Testis (tissue), 5 donors: ENCODE measurements at places on chromosomes 7 and 10.

DNA sequence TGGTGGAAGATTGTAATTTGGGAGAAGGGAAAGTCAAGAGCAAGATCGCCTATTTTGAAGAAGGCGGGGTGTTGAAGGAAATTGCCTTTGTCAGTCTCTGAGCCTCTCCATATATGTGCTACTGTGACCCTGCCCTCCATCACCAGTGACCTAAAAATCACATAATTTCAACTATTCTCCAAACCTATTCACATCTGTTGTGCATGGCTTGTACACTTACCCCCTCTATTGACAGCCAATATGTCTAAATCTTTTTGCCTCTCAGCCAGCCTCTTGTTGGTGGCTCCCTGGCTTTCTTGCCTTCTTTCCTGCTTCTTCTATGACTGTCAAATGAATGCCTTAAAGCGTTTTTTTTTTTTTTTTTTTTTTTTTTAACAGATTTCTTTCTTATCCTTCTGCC lies 295.6 kb downstream of the AUTS2 start:
- H3K36me3 ChIP-seq, result no peaks in the 10 kb centered on the region
- H3K27me3 ChIP-seq, result no peaks in the 10 kb centered on the region
- peak; percentile 26 for DNase-seq
- H3K4me3 ChIP-seq, result no peak overlapping the region
- H3K27ac ChIP-seq, result no peak overlapping the region

DNA sequence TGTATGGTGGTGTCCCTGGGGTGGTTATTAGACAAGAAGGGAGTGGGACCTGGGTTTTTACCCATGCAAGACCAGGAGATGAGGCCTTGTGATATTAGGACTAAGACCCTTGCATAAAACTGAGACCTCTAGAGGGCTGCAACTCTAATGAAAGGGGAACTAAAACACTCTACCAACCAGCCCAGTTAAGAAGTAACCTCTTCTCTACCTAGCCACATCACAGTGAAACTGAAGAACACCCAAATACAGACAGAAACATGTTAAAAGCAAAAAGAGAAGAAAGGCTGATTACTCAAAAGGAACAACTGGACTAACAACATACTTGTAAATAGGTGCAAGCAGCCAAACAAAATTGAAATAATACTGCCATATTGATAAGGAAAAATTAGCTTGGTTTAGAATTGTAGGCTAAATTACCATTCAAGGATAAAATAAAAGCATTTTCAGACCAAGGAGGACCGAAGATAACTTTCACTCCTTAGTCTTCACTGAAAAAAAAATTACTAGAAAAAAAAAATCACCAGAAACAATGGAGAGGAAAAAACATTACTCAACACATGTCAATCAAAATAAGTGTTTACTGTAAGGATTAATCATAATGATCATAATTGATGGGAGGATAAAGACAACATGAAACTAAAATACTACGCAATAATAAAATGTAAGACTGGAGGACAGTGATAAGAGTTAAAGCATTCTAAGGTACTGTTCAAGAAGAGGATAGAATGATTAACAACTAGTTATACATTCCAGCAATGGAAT lies 27.6 kb downstream of the ERLIN1 start:
- DNase-seq, result no peak
- H3K27ac ChIP-seq, result no peak overlapping the region
- H3K4me3 ChIP-seq, result no peak overlapping the region
- H3K4me1 ChIP-seq, result no peaks in the 10 kb centered on the region
- H3K36me3 ChIP-seq, result no peaks in the 10 kb centered on the region

- peak; percentile 91 for DNase-seq
- H3K4me3 ChIP-seq, result no peak overlapping the region
- H3K27ac ChIP-seq, result peak overlapping the region; percentile 64
- H3K36me3 ChIP-seq, result no peaks in the 10 kb centered on the region
- H3K27me3 ChIP-seq, result no peaks in the 10 kb centered on the region
These were observed 33.0 kb downstream of the WIPF3 start for GRCh38 chr7:29839302-29839701.

GRCh38 chr10:46270086-46270811 lies 16.5 kb upstream of the ANTXRL start:
- H3K27me3 ChIP-seq, result no peaks in the 10 kb centered on the region
- DNase-seq, result no peak
- H3K36me3 ChIP-seq, result no peaks in the 10 kb centered on the region
- H3K27ac ChIP-seq, result no peak overlapping the region
- no peak overlapping the region for H3K4me3 ChIP-seq

GRCh38 chr10:50346942-50347341 lies 95.6 kb upstream of the ASAH2 start:
- H3K27me3 ChIP-seq, result no peaks in the 10 kb centered on the region
- no peak for DNase-seq
- no peak overlapping the region for H3K4me3 ChIP-seq
- no peak overlapping the region for H3K27ac ChIP-seq
- peaks cover 18% of the 10 kb centered on the region for H3K4me1 ChIP-seq

DNA sequence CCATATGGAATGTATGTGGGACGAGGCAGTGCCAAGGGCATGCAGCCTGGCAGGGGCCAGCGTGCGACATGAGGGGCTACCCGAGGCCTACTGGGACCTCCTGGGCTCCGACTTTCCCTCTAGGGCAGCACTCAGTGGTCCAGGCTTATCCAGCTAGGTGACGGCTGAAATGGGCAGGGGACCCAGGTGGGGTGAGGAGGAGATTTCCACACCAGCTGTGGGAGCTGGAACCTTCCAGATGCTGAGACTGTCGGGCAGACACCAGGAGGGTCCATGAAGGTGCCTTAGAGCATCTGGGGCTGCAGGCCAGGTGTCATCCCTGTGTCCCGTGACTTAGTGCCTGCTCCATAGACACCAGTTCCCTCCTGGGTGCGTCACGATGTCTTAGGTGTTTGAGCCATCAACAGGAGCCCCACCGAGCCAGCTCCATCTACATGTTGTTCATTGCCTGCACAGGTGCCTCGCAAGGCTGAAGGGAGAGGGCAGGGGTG lies 13.4 kb downstream of the ZNF316 start:
- no peaks in the 10 kb centered on the region for H3K27me3 ChIP-seq
- no peaks in the 10 kb centered on the region for H3K36me3 ChIP-seq
- H3K4me1 ChIP-seq, result no peaks in the 10 kb centered on the region
- DNase-seq, result no peak
- H3K4me3 ChIP-seq, result no peak overlapping the region

GRCh38 chr7:152467225-152467624 lies 31.4 kb upstream of the KMT2C start:
- H3K36me3 ChIP-seq, result no peaks in the 10 kb centered on the region
- no peak overlapping the region for H3K4me3 ChIP-seq
- DNase-seq, result no peak
- no peak overlapping the region for H3K27ac ChIP-seq
- H3K4me1 ChIP-seq, result peaks cover 5% of the 10 kb centered on the region

DNA sequence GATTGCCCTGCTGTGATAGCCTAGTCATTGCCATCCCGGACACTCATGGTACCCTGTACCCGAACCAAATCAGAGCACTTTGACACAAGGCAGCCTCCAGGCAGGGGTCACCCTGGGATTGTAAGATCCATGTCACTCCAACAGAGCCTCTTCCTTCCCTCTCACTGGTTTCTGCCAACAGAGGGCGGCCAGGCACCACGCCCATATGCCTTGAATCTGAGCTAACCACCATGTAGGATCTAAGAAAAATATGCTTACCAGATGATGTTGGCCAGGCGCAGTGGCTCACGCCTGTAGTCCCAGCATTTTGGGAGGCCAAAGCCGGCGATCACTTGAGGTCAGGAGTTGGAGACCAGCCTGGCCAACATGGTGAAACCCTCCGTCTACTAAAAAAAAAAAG lies 389.2 kb upstream of the KLF6 start:
- H3K4me1 ChIP-seq, result peaks cover 23% of the 10 kb centered on the region
- no peak overlapping the region for H3K4me3 ChIP-seq
- no peak for DNase-seq

- no peaks in the 10 kb centered on the region for H3K27me3 ChIP-seq
- no peaks in the 10 kb centered on the region for H3K36me3 ChIP-seq
- DNase-seq, result no peak
These were observed 47.9 kb downstream of the TBATA start for GRCh38 chr10:70737250-70737649.

- no peaks in the 10 kb centered on the region for H3K27me3 ChIP-seq
- peak within 1 kb of the TSS; percentile 48 for H3K4me3 ChIP-seq
- H3K27ac ChIP-seq, result peak within 1 kb of the TSS; percentile 86
- peaks cover 49% of the 10 kb centered on the region for H3K4me1 ChIP-seq
- no peaks in the 10 kb centered on the region for H3K36me3 ChIP-seq
These were observed at the start of gene AGAP3 for GRCh38 chr7:151085691-151086620. TSS of gene AGAP3 (plus strand) at chr7:151086475. CDS start at chr7:151086742, 267 bp downstream.

DNA sequence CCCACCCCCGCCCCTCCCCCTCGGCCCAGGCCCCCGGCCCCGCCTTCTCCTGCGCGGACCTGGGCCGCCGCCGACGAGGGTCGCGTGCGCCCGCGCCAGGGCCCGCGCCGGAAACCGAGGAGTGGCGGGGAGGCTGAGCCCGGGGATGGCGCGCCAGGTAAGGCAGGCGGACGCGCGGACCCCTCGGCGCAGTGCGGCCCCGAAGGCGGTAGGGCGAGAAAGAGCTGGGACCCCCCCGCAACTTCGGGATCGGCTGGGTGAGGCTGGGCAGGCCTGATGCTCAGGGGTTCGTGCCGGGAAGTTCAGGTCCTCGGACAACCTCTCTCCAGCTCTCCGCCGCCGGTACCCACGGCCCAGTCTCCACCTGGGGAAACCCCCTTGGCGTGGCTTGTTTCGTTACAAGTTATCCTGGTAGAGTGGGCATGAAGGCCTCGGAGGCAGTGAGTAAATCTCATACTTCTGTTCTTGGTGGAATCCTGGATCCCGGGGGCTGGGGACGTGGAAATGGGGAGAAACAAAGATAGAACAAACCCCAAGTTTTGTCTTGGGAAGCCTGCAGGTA lies 58.4 kb downstream of the ZNF467 start:
- H3K27me3 ChIP-seq, result no peaks in the 10 kb centered on the region
- H3K27ac ChIP-seq, result peak overlapping the region; percentile 55
- H3K4me3 ChIP-seq, result peak overlapping the region; percentile 81
- DNase-seq, result peak; percentile 40
- H3K4me1 ChIP-seq, result peaks cover 21% of the 10 kb centered on the region

DNA sequence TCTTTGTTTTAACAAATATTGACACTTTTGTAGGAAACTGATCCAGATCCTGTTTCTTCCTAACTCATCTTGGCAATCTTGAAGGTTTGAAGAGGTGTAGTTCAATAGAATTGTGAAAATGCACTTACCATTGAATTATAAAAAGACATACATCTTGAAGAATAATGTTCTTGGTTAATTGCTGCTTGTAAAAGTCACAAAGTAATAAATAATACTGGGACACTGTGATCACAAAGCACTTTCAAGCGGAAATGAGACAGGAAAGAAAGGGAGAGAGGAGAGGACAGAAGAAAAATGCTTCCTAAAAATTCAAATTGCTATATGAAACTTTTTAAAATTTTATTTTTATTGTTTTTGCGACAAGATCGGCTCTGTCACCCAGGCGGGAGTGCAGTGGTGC lies 15.2 kb upstream of the NFE2L3 start:
- no peaks in the 10 kb centered on the region for H3K36me3 ChIP-seq
- no peak overlapping the region for H3K4me3 ChIP-seq
- H3K27me3 ChIP-seq, result no peaks in the 10 kb centered on the region
- no peak overlapping the region for H3K27ac ChIP-seq

DNA sequence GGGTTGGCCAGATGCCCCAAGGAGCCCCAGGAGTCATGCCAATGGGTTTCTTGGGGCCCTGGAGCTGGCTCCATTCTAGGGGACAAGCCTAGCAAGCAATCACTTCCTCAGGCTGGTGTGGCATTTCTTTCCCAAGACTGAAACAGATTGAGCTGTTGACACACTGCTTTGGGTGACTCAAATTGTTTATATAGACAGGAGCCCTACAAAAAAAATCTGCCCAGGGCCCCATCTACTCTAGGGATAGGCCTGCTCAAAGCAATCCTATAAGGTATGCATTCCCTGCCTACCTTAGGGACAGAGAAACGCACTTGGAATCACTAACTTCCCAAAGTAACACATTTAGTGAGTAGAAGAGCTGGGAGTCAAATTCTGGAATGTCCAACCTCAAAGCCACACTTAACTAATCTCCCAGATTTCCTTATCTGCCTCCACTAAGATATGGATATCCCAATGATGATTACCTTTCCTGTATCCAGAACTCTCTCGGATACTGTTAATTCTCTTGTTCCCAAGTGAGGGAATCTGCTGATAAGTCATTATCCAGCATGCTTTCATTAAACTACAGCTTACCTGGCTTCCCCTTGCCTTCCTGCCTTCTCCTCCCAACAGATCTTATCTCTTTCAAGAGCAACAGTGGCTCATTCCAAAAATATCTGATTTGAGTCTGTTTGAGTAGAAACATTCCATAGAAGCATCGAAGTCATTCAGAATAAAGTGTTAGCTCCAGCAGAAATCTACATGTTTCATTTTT lies 3.1 kb downstream of the ABLIM1 start:
- H3K36me3 ChIP-seq, result no peaks in the 10 kb centered on the region
- no peaks in the 10 kb centered on the region for H3K27me3 ChIP-seq
- no peak overlapping the region for H3K4me3 ChIP-seq
- H3K27ac ChIP-seq, result no peak overlapping the region
- no peak for DNase-seq

DNA sequence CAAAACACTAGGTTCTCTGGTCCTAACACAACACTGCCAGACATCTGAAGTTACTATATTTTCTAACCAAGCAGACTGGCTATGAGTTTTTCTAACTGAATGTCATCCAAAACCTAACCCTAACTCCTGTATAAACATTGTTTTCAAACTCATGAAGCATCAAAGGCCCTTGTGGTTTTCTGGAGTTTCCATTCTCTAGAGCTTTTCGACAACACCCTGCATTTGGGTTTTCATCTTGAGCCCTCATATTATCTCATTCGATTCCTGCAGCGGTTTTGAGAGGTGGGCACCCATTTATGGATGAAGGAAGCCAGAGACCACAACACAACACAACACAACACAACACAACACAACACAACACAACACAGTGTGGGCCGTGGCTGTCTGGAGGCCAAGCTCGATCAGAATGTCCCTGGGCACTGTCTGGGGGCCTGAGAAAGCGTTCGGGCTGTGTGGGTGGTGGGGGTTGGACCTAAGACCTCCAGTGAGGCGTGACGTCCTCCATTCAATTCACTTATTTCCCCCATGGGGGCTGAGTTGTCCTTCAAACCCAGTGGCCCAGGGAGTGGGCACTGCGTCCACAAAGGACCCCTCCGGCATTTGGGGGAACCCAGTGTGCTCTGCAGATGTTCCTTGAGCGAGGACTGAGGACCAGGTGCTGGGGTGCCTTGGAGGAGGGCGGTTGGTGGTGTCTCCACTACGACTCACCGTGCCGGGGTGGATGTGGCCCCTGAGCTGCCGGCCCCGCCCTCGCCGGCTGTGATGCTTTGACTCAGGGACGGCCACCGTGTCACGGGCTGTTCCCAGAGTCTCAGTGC lies 490.4 kb downstream of the DNAJB6 start:
- H3K4me3 ChIP-seq, result no peak overlapping the region
- H3K27ac ChIP-seq, result no peak overlapping the region
- no peaks in the 10 kb centered on the region for H3K36me3 ChIP-seq
- no peak for DNase-seq
- H3K4me1 ChIP-seq, result no peaks in the 10 kb centered on the region
- H3K27me3 ChIP-seq, result no peaks in the 10 kb centered on the region

DNA sequence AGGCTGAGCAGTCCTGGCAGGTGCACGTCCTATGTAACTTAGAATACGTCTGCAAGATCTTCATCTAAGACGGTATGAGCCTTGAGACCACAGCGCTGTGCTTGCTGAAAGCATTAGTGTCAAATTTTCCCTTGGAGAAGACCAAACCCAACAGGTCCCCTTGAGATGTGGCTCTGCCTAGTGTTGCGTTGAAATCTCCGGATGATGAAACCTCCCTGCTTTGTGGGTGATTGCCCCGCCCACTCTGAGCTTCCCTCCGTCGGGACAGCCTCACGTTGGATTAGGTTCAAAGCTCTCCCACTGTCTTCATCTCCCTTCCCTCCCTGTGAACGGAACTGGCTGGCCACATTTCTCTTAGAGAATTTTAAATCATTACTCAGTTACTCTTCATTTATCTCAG lies 102.0 kb downstream of the ADARB2 start:
- no peak overlapping the region for H3K4me3 ChIP-seq
- H3K27me3 ChIP-seq, result no peaks in the 10 kb centered on the region
- no peak overlapping the region for H3K27ac ChIP-seq
- DNase-seq, result no peak
